Retinal pigment epithelial cell (primary cell): ENCODE measurements at places on chromosomes 13 and 19.

- no peak for DNase-seq
These were observed 24.9 kb upstream of the DPP9 start for GRCh38 chr19:4748589-4748988.

GRCh38 chr13:32443111-32443510, 15.2 kb upstream of the N4BP2L1 start:
- no peak for DNase-seq

- no peak for DNase-seq
These were observed 2.8 kb downstream of the PCDH9 start for GRCh38 chr13:67227131-67227983.

DNA sequence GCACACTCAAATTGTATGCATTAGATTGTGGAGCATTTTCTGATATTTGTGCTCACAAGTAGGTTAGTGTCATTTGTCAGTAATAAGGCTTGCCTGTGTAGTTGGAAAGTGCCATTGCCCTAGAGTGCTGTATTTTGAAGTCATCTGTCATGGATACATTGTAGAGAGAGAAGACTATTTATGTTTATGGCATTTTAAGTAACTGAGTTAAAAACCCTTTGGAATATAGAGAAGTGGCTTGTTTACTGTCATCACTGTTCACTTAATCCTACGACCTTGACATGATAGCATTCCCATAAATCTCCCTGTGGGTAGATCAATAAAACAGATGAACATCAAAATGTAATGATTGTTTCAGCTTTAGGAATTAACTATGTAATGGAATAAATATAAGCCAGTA, 110.6 kb downstream of the MAB21L1 start:
- DNase-seq: no peak

- no peak for DNase-seq
These were observed 168.3 kb downstream of the COL4A1 start for GRCh38 chr13:110138700-110139036.

- no peak for DNase-seq
These were observed 242.6 kb upstream of the EDNRB start for GRCh38 chr13:78161266-78161665.

DNA sequence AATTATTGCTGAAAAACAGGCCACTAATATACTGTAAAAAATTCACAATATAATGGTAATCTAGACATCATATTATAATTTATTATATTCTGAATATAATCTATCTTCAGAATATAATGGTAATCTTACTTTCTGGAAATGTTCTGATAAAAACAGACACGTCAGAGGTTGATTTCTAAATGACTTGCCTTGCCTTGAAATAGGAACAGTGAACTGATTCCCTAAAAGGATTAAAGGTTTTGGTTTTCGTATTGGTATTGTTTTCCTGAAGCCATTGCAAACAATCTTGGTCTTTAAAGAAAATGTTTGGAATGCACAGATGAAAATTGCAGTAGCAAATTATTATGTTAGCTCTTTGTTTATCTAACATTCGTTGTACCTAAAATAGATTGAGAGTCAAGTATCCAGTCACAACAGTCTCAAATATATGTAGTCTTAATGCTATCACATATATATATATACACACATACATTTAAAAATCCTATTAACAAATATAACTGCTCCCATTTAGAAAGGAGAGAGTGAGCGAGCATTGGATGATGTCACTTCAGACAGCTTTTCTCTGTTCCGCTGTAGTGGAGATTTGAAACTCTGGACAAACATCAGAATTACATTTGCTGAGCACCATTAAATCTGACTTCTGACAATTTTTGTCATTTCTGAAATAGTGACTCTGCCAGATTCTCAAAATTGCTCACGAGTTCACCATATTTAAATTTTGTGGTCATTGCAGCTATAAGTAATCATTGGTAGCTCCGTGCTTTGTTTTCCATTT, 1.7 kb downstream of the ITM2B start:
- no peak for DNase-seq

DNA sequence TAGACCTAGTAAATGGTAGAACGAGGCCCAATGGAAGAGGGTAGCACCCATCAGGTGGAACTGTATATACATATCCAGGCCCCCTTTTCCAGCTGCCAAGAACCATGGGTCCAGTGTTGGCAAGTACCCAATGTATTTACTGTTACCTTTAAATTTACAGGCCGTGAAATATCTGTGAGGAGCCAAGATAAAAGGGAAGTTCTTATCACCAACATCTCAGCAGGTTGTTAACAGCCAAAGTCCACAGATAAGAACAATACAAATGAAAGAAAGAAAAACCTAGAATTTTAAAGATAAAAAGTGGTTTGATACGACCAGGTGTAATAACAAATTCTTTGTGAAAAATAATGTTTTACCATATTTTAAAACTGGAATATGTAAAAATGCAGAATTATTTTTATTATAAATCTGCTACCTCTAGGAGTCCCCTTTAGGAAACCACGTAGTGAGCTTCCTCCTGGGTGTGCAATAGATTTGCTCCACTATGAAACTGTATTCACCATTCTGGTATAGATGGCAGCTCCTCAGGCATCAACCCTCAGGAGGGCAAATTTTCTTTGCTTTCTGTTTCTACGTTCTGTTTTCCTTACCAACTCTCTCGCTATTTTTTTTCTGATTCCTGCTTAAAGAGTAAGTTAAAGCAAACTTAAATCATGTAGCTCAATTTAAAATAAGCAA, 292.2 kb upstream of the SLC10A2 start:
- no peak for DNase-seq

GRCh38 chr13:50711131-50711815, 132.2 kb downstream of the DLEU7 start:
- peak; percentile 46 for DNase-seq

DNA sequence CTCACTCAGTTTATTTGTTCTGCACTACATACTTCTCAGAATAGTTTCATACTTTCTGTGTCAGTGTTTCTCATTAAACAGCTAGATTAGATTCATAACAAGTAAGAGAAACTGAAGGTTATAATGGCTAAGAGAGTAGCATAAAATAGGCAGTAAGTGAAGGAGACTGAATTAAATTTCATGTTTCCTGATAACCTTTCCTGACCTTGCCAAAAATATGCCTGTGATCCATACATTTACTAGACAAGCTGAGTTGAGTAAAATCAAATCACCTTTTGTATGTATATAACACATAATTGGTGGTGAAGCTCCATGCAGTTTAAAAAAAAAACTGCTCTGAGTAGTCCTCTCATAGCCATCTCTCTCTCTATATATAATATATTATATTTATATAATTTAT, 545.3 kb upstream of the PCDH20 start:
- no peak for DNase-seq

GRCh38 chr19:55077106-55077505, 1.4 kb downstream of the EPS8L1 start:
- no peak for DNase-seq

DNA sequence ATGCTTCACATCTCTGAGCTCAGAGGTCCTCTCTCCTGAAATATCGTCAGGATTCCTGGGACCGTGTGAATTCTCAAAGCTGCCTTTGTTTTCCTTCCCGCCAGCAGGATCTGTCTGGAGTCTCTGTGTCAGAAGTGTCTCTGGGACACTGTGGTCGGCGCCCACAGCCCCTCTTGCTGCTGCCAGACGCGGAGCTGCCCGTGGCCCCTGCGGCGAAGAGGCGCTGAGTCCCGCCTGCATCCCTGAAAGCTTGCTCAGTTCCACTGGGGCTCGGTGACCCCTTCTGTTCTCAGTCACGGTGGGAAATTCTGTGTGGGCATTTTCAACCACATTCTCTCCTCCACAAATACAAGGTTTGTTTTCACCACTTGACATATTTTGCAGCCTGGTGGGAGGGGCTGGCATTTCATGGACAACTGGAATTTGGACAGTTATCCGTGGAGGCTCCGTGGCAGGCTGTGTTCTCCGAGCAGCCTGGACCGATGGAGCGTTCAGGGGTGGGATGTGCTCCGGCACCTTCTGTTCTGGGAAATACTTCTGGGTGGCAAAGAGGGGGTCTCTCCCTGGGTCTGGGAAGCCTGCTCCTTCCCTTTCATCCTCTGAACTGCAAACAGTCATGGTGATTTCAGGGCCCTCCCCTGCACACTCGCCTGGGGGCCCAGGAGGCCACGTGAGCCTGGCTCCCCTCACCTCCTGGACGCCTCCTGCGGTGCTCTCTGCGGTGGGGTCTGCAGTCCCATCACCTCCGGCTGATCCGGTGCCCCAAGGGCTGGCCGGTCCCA, 42.6 kb upstream of the GRTP1 start:
- no peak for DNase-seq

GRCh38 chr13:46896341-46897137, at the start of gene HTR2A:
HTR2A (minus strand) TSS chr13:46897053; CDS start chr13:46895906, 1,147 bp downstream.
- DNase-seq: peak; percentile 73

DNA sequence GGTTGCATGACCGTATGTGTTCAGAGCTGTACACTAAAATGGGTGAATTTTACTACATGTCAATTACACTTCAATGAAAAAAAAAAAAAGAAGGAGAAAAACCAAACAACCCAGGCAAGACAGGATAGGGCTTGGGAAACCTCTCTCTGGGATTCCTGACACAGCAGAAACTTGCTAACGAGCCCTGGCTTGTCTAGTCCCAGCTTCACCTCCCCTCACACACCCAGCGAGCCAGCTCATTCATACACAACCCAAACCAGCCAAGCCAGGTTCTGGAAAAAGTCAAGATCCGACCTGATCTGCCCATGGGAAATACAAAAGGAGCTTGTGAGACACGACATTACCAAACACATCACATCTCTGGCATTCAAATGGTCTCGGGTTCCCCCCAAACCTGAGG, 3.7 kb upstream of the TECR start:
- DNase-seq: no peak

- no peak for DNase-seq
These were observed 23.5 kb downstream of the TFDP1 start for GRCh38 chr13:113607889-113608635.

DNA sequence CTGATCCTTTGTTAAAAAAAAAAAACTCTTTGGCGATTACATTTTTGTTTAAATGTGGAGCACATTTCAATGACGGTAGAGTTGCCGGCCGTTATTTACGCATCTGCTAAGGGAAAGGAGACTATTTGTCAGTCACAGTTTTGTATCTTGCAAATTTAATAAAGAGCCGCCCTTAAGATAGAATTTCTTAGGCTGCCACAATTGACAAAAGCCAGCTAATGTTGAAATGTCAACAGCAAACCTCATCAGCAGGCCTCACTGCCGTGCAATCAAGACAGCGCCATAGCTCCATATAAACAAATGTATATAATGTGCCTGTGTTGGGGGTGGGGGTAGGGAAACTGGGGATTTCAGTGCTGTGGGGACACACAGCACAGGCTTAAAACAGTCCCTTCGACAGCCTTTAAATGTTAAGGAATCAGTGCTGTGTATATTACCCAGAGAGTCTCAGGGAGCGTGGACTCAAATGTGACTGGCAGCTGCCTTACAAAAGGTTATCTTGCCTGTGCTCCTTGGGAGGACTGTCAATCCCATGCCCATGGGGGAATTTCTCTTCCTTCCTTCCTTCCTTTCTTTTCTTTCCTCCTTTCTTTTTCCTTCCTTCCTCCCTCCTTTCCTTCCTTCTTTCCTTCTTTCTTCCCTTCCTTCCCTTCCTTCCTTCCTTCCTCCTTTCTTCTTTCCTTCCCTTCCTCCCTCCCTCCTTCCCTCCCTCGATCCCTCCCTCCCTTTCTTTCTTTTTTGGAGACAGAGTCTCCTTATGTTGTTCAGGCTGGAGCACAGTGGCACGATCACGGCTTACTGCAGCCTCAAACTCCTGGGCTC, 108.0 kb downstream of the URI1 start:
- DNase-seq: no peak

DNA sequence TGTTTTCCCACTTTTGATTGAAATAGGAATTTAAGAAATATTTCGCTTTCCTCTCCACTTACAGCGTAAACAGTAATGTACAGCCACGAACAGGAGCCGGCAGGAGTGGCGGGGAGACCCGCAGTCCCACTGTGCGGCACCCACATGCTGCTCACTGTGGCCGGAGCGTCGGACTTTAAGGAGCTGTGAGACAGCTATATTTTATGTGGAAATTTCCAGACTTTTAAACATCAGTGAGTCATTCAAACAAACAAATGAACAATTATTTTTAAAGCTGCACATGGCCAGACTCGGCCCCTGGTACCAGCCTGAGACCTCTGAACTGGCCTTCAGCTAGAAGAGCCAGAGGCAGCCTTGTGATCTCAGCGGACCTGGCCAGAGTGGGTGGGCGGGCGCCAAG, 52.5 kb downstream of the CRYL1 start:
- no peak for DNase-seq

DNA sequence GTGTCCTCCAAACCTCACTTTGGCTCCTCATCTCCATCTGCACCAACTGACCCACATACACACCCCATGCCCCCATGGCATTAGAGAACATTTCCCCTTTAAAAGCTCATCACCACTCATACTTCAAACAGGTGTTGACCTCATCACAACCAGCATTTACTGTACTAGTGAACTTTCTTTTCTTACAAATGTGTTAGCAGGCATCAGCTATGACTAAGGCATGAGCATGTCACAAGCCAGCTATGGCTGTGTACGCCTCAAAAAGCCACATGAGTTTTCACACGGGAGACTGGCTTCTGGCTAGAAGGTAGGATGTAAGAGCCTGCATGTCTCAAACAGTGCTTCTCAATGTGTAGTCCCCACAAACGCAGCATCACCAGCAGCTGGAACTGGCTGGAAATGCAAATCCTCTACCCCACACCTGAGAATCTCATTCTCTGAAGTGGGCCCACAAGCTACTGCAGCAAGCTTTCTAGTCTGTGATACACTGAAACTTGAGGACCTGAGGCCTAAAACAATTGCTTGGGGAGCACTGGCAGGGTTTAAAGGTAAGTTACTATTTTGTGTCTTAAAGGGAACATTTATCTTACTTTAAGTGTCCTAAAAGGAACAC, 66.8 kb downstream of the TUBGCP3 start:
- no peak for DNase-seq

- no peak for DNase-seq
These were observed 454 bp downstream of the BLVRB start for GRCh38 chr19:40465025-40465556.

DNA sequence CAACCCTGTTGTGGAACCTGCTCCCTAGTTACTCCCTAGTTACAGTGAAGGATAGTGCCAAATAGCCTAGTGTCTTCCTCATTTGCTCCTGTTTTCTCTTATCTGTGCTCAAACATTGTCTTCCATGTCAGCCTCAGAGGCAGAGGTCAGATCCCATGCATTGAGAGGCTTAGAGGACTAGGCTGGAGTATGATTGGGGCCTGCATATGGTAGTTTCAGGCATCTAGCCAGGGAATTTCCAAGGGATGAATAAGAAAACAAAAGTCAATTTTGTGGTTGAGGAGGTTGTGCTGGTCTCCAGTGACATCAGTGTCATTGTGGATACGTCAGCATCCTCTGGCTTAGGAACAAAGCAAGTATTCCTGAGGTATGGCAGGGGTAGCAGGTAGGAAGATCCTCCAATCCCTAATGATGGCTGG, 9.4 kb downstream of the ZNF546 start:
- DNase-seq: no peak

GRCh38 chr19:33394006-33394722, 20.7 kb downstream of the CEBPG start:
- no peak for DNase-seq

- no peak for DNase-seq
These were observed 382.8 kb upstream of the ZNF507 start for GRCh38 chr19:31962561-31962996.
